ENCODE measurements at places on chromosomes 6 and 20.

DNA sequence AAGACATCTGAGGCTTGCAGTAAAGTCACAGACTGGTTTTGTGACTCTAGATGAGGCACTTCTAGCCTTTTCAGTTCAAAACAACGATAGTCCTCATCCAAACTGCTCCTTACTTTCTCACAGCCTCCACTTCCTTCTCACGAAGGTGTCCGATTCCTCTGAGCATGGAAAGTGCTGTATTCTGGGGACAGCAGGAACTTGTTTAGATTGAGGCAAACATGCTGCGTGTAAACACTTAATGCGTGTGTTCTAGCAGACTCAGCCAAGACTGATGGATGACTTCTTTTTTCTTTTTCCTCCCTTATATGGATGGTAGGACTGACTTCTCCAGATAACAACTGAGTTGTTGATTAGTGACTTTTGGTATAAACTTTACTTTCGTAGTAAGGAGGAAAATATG is 80.2 kb upstream of the PRDM1 start:
- DNase-seq: no peak

DNA sequence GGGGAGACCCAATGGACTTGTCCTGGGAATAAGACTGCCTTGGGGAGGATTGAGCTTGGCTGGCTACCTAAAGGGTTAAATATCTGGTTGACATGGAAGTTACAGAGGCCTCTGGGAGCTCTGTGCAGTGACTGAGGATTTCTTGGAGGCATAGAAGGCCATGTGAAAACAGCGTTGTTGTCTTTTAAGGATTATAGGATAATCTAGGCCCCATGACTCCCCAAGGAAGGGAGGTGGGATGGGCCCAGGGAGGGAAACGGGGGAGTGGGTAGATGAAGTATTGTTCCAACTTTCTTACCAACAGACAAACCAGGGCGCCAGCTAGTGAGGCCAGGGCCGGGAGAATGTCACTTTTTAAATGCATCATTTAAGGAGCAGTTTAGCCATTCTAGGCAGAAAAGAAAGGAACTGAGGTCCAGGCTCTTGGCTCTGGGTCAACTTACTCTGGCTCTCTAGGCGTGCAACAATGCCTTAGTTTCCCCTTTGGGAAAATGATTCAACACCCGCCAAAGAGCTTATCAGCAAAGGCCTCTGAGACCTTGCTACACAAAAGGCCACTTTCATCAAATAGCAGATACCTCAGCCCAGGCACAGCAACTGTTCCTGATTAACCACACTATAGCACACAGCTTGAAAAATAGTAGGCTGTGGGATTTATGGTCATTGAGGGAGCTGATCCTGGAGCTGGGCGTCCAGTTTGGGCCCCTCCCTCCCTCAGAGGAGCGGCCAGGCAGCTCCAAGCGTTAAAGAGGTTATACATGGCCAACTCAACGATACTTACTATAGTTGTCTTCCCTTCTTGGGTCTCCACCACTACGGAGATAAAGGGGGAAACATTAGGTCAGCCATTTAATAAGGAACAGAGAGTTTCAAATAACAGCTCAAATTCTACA is 7.0 kb downstream of the MRPS18A start:
- no peak for DNase-seq

GRCh38 chr20:43715511-43715910 is 11.3 kb downstream of the GTSF1L start:
- no peak for DNase-seq

- DNase-seq: peak; percentile 70
Measured at GRCh38 chr6:11527274-11527870, 10.2 kb upstream of the TMEM170B start.

GRCh38 chr6:149169761-149170511 is 147.6 kb upstream of the TAB2 start:
- DNase-seq: no peak

GRCh38 chr6:157825243-157825904 is 2.3 kb downstream of the SNX9 start:
- DNase-seq: no peak

DNA sequence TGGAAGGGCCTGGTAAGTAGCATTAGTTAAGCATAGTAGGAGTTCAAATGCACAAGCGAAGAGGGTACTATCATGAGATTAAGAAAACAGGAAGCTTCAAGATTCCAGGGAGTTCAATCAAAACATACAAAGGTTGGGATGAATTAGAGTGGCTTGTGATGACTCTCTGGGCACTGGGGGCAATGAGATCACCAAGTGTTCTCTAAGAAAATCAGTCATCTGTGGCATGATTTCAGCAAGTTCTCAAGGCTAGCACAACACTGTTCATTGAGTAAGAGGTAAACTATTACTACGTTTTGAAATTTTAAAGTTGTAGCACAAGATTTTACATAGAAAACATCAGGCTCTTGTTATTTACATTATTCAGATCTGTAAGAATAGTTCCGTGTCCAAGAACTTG is 139.7 kb upstream of the FLRT3 start:
- peak; percentile 87 for DNase-seq

DNA sequence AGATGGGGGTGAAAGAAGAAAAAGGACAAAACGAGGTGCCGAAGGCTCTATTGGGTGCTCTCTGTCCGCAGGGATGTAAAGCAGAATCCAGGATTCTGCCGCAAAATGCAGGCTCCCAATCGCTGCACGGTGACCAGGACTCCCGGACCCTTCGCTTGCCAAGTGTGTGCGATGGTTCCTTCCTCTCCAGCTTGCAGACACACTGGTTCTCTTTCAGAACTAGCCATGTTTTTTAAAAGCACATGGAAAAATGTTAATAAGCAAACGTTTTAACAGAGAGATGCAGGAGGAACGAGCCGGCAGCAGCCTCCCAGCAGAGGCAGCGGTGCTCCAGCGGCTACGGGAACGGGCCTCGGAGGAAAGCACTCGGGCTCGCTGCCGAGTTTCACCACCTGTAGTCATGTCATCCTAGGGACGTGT is 59.6 kb downstream of the ZNF831 start:
- no peak for DNase-seq

DNA sequence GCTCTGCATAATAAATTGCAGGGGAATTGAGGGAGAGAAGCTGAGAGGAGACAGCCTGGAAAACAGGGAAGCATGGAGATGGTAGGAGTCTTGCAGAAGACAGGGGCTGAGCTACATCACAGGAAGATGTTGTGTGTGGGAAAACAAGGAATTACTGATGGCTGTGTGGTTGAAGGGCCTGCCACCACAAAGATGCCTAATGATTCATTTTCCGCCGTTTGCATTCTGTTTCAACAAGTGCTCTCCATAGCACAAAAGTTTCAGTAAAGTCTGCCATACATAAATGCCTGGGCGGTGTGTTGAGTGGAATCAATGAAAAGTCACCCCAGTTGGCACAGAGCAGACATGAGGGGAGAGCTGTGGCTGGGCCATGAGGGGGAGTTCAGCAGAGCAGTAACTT is 5.6 kb upstream of the KLHL31 start:
- no peak for DNase-seq

DNA sequence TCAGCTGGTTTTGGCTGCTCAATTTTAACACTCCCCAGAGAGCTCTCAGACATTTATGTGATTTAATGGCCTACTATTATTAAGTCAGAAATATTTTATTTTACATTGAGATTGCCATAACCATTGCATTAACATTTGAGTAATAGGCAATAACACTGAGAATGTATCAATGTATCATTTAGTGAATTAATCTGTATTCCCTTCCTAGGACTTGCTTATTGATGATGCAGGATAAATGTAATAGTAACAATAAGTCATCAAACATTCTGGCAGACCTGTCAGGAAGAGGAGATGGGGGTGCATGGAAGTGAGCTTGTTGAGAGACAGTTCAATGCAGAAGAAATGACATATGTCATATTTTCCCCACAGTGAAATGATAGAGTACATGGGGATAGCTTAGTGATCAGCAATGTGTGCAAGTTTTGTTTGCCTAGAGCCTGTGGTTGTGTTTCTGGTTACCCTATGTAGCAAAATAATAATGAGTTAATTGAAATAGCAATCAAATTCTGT is 458.9 kb downstream of the EYS start:
- DNase-seq: no peak

GRCh38 chr20:34085544-34086040 is 26.5 kb downstream of the EIF2S2 start:
- no peak for DNase-seq

- no peak for DNase-seq
Measured at GRCh38 chr20:10666221-10667076, 7.3 kb downstream of the JAG1 start.

DNA sequence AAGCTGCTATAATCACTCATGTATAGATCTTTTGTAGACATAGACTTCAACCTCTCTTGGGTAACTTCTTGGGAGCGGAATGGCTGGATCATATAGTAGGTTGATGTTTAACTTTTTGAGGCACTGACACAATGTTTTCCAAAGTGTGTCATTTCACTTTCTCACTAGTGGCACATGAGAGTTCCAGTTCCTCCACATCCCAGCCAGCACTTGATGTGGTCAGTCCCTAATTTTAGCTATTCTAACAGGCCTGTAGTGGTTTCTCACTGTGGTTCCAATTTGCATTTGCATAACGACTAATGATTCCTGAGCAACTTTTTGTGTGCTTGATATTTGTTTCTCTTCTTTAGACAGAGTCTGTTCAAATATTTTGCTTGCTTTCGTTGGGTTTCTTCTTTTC is 221.3 kb downstream of the DLL1 start:
- no peak for DNase-seq

- DNase-seq: no peak
Measured at GRCh38 chr20:52959125-52959524, 13.0 kb upstream of the TSHZ2 start.

- DNase-seq: peak; percentile 40
Measured at GRCh38 chr6:169099411-169100202, 154.0 kb downstream of the THBS2 start.

DNA sequence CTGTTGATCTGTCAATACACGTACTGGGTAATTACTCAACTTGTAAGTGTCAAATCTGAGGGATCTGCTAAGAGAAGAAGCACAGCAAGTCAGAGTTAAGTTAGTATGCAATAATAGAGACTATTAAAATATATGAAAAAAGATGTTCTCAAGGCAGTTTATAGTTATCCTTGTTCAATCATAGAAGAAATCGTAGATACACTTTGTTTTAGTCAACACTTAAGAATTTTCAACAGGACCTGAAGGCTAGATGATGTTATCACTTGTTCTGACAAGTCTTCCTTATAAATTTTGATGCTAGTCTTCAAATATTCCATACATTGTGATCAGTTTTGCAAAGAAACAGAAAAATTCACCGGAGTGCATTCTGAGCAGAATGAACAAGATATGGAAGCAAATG is 91.1 kb upstream of the KCNQ5 start:
- no peak for DNase-seq

GRCh38 chr6:151917531-151918329 is 110.2 kb downstream of the ESR1 start:
- peak; percentile 2 for DNase-seq

DNA sequence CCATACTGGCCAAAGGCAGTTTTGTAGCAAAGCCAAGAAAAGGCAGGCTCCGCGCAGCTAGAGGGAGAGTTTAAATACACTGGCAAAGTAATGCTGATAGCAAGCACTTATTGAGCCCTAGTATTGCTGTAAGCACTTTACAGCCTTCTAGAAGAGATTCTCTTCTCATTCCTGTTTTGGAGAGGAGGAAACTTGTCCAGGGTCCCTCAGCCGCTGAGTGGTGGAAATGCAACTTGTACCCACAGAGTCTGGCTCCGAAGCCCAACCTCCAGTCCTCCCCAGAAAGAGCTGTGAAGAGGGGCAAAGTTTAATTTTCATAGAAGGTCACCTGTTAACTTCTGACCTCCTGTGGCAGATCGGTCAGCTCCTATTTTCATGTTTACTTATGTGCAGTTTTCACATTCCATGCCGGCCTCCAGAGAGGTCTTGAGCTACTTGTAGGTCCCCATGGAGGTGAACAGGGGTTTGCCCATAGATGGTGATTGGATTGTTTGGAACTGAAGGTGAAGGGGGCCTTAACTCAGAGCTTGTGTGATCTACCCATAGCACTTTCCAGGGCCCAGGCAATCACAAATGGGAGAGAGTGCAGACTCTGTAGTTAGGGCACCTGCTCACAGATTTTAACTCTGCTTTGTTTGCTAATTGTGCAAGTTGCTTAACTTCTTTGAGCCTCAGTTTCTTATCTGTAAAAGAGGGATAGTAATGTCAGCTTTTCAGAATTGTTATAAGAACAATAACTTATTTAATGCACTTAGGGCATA is 70.7 kb downstream of the LYRM2 start:
- DNase-seq: no peak

DNA sequence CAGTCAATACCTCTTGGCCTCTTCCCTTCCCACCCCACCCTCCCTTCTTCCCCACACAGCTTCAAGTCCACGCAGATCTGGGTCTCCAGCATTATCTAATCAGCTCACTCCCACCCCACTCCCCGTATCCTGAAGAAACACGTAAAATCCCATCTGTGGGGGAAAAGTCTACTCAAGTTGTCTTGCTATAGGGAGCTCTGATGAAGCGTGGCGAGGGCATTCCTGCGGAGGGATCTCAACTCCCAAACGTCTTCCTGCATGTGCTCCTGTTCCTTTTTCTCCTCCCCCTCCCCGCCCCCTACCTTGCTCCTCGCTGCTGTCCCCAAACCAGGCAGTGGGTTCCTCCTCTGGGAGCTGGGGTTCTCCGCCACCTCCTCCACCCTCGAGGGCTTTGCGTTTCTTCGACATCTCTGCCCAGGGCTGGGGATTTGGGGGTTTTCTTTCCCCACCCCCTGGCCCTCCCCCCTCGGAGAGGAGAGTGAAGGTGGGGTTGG is 181.8 kb downstream of the TBXT start:
- no peak for DNase-seq

GRCh38 chr6:36353411-36353915 is 16.8 kb upstream of the BNIP5 start:
- DNase-seq: no peak

DNA sequence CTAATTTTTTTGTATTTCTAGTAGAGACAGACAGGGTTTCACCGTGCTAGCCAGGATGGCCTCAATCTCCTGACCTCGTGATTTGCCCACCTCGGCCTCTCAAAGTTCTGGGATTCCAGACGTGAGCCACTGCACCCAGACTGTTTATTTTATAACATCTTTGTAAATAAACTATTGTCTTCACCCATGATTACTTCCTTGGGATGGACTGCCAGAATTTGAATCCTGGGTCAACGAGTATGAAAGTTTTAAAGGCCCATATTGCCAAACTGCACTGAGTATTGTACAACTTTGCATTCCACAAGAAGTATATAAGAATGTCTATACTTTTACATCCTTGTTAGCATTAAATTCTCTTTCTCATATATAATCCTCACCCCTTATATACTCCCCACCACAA is 38.6 kb downstream of the ZHX3 start:
- DNase-seq: no peak

- no peak for DNase-seq
Measured at GRCh38 chr20:44746367-44747165, 901 bp downstream of the KCNK15 start.

Data from HCEC 1CT (cell line).